Stimulated activated CD8-positive, alpha-beta memory T cell treated with anti-CD3 and anti-CD28 coated beads, Interleukin-4, amount 100 ng/mL, for 1 hour (primary cell): ENCODE measurements at places on chromosomes 1 and 21.

GRCh38 chr1:93154898-93155297, 25.3 kb downstream of the TMED5 start:
- DNase-seq = no peak

GRCh38 chr1:10429868-10430215, 391 bp upstream of the CENPS start:
- no peak for DNase-seq

DNA sequence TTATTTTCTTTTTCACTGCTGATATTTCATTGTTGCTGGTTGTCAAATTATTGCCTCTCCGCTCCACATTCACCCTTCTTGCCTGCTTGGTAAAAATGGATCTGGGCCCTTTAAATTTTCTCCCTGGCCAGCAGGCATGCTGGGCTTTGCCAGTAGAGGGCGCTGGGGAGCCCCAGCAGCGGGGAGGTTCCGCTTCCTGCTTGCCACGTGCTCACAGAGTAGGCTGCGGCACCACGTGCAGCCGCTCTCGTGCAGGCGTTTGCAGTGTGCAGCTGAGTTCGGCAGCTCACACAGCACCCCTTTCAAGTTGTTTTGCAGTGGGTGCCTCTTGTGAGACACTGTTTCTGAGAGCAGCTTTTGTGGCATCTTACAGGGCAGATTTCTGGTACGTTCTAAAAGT, at the start of gene ACTL8:
TSS of gene ACTL8 (plus strand) at position 214 of the 400 bp plus-strand sequence. CDS start 67,676 bp downstream, outside the sequence.
- no peak for DNase-seq

DNA sequence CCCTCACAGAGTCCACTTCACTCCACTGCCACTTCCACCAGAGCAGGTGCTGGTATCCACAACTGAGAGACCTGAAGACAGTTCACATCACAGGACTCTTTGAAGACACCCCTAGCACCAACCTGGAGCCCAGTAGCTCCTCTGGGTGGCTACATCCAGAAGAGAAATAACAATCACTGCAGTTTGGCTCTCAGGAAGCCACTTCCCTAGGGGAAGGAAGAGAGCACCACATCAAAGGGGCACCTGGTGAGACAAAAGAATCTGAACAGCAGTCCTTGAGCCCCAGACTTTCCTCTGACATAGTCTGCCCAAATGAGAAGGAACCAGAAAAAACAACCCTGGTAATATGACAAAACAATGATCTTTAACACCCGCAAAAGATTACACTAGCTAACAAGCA, 113.2 kb downstream of the TENT5C start:
- DNase-seq = no peak

DNA sequence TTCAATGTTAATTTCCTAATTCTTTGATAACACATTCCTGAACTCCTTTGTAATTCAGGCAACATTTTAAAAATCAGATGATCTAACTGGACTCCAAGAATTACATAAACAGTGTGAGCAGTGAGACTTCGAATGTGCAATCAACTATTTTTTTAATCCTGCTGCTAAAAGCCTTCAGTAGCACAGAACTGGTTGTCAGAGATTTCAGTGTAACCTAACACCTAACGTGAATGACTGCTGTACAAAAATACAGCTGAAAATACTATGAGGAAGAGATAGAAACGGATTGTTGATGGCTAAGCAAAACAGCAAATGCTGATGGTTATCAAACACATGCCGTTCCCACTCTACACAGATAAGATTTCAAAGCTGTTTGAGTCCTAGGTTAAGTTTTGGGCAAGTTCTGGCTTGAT, 46.1 kb downstream of the APP start:
- no peak for DNase-seq

- DNase-seq = no peak
These were observed 24.0 kb upstream of the DIRAS3 start for GRCh38 chr1:68074472-68074871.

- no peak for DNase-seq
These were observed 29.1 kb downstream of the SERINC2 start for GRCh38 chr1:31441970-31442647.

- no peak for DNase-seq
These were observed 16.0 kb upstream of the ERRFI1 start for GRCh38 chr1:8042134-8042533.

DNA sequence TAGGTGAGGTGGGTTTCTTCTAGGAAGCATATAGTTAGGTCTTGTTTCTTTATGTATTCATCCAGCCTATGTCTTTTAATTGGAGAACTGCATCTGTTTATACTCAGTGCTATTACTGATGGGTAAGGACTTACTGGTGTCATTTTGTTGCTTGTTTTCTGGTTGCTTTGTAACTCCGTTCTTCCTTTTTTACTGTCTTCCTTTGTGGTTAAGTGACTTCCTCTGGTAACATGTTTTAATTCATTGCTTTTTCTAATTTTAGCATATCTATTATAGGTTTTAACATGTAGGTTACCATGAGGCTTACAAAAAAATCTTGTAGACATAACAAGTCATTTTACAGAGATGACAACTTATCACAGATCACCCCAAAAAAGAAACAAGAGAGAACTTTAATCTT, 160.8 kb downstream of the VAV3 start:
- no peak for DNase-seq

DNA sequence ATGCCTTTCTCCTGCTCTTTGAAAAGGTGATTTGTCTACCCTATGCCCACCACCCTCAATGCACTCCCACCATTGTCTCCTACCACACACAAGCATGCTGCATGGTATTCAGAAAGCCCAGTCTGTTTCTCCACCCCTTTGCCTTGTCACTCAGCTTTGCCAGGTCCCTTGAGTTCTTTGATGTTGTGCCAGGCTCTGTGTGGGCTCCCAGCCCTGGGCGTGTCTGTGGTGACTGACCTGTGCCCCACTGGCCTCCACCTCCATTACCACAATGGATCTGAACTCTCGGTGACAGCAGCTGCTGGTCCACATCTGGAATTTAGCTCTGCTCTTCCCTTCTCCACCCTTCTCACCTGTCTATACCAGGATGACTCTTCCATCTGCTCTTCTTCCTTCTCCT, 34.9 kb downstream of the ATP2B4 start:
- DNase-seq = no peak

- DNase-seq = no peak
These were observed 273.7 kb upstream of the C1orf174 start for GRCh38 chr1:4173731-4174130.

GRCh38 chr21:36518883-36519492, 39.1 kb upstream of the CLDN14 start:
- no peak for DNase-seq

DNA sequence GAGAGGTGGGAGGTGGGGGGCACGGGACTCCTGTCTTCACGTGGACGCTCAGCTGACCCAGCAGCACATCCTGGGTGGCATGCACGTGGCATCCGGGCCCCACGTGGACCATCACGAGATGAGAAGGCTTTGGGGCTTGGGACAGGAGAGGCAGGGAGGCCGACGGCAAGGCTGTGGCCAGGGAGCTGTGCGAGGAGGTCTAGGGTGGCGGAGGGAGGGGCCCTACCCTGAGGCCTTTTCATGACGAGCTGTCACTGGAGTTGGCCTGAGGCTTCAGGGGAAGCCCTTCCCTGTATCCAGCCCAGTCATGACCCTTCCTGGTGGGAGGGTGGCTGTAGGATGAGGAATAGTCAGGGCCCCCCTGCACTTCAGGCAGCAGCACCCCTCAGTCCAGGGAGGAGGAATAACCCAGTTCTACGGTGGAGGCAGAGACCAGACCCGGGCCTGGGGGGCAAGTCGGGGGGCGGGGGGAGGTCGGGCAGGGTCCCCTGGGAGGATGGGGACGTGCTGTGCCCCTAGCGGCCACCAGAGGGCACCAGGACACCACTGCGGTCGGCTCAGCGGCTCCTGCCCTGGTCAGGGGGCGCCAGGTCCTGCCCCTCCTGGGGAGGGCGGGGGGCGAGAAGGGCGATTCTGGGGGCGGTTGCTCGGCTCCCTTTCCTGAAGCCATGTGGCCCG, 2.0 kb upstream of the PERM1 start:
- peak; percentile 41 for DNase-seq

GRCh38 chr1:27525296-27526272, 35.6 kb upstream of the WASF2 start:
- DNase-seq = no peak

GRCh38 chr1:116254776-116255175, 118.3 kb upstream of the ATP1A1 start:
- DNase-seq = no peak

GRCh38 chr1:96756789-96757188, 35.2 kb downstream of the PTBP2 start:
- DNase-seq = no peak

DNA sequence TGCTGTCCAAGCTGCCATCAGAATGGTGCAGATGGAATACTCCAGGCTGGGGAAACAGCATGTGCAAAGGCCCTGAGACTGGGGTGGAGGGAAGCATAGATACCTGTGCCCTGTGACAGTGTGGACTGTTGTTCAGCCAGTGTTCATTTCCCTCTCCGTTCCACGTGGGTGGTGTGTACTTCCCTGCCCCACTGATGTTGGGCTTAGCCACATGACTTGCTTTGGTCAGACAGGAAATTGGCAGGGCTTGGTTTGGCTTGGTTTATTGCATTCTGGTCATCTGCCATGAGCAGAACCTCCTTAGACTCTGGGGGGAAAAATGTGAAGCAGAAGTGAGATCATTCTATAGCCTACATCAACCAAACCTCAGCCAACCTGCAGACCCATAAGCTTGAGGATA, 102.4 kb upstream of the IGSF21 start:
- DNase-seq = no peak

DNA sequence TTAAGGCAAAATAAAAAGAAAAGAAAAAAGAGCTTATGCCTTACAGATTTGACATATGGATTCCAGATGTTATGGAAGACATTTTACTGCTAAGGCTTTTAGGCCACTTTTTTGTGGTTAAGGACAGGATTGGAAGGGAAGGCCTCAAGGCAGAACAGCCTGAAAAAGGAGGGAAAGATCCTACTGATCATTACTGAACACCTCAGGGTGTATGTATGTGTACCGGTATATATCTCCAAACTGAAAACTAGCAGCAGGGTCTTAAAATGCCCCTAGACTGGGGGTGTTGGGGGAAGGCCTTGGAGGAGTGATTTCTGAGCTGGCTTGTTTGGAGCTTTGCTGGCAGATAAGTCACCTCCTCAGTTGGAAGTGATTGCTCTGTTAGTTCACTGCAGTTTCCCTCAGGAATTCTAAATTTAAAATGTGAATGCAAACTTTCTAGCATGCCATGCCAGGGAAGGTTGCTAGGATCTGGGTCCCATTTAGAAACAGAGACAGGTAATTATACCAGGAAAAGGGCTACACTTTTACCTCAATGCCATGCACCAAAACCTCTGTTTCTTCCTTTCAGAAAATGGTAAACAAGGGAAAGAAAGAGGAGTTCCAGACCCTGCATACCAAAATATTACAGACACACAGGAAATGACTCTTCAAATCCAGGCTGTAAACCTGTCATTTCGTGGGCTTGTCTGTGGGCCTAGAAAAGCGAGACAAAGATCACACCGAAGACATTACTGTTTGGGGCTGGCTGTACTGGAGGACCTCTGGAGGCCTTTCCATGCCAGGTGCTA, 15.0 kb downstream of the C1orf52 start:
- DNase-seq = no peak

DNA sequence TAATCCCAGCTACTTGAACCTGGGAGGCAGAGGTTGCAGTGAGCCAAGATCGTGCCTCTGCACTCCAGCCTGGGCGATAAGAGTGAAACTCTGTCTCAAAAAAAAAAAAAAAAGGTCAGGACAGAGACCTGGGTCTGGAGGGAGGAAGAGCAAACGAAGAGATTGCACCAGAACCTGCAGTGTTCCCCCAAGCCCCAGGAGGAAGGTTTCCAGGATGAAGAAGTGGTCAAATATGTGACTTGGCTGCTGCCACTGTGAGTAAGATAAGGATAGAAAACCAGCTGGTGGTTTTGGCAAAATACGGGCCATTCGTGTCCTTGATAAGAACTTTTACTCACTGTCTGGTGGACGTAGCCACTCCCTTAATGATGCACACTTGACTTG, 42.2 kb downstream of the CLDN14 start:
- no peak for DNase-seq

GRCh38 chr1:152143150-152143887, 15.7 kb downstream of the RPTN start:
- no peak for DNase-seq

DNA sequence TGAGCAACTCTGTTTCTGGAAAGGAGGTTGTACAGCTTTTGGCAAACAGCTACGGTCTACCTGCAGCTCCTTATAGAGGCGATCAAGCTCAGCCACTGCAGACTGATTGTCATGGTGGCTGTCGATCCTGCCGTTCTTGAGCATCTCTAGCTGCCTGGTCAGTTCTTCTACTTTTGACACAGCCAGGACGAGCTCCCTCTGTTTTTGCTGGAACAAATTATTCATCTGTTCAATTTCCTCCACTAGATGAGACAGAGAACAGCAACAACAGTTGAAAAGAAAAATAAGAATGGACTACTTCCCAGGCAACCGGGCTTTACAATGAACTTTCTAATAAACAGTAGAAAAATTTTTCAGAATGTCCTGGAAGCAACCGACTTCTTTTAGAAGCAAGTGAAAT, 42.5 kb downstream of the TP53BP2 start:
- no peak for DNase-seq

- no peak for DNase-seq
These were observed 40.6 kb downstream of the CHRM3 start for GRCh38 chr1:239426821-239427475.

GRCh38 chr1:42335809-42336518, 929 bp upstream of the FOXJ3 start:
- DNase-seq = no peak

DNA sequence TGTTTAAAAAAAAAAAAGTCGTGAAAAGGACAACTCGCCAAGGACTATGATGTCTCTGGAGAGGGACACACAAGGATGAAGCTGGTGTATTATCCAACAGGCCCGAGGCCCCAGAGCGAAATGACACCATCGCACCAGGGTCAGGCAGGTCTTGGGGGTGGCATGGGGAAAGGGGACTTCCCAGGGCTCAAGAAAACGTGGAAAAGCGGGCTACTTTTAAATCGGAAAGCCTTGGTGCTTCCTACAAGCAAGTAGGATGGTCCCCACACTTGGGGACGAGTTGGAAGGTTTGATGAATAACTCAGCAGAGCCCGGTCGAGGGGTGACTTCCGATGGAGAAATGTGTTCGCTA, 505 bp upstream of the GNPAT start:
- no peak for DNase-seq

GRCh38 chr1:94544706-94545490, 3.3 kb upstream of the F3 start:
- no peak for DNase-seq

- DNase-seq = no peak
These were observed 31.7 kb upstream of the TMEM125 start for GRCh38 chr1:43238085-43238484.

GRCh38 chr1:167797015-167797414, 75.2 kb downstream of the MPZL1 start:
- no peak for DNase-seq
